NAMALWA (cell line): ENCODE measurements at places on chromosomes 4 and X.

DNA sequence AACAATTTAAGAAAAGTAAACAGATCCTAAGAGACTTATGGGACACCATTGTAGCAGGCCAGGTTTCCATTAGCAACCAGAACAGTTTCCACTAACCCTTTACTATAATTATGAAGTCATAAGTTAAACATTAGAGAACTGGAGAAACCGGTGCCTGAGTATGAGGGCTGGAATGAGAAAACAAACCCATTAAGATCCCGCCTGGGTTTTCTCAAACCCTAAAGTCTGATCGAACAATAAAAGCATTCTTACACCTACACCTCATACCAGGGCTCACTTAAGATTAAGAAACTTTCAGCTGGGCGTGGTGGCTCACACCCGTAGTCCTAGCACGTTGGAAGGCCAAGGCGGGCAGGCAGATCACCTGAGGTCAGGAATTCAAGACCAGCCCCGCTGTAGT, 13.7 kb upstream of the DHX15 start:
- no peak for DNase-seq

DNA sequence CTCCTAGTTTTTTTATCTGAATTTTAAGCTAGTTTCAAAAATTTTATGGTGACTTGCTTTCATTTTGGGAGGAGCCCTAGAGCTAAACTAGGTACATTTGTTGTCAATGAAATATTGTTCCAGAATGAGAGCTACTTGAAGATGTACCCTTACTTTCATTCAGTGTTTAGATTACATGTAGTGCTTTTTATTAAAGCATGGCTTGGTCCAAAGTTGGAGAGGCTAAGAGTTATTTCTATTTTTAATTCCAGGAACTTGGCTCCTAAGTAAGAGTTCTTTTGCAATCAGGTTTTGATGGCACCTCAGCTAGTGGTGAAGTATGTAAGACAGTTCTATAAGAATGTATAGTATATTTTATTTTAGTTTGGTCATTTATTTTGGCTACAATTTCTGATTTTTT, 165.5 kb downstream of the PRR32 start:
- DNase-seq, result no peak

GRCh38 chrX:20796450-20796849, 529.7 kb upstream of the RPS6KA3 start:
- no peak for DNase-seq

- no peak for DNase-seq
These were observed 104.3 kb upstream of the RAPGEF2 start for GRCh38 chr4:158998624-158999023.

- DNase-seq, result no peak
These were observed 1833.0 kb upstream of the PCDH10 start for GRCh38 chr4:131316086-131316485.

GRCh38 chr4:158050942-158051341, 121.9 kb downstream of the GASK1B start:
- no peak for DNase-seq

DNA sequence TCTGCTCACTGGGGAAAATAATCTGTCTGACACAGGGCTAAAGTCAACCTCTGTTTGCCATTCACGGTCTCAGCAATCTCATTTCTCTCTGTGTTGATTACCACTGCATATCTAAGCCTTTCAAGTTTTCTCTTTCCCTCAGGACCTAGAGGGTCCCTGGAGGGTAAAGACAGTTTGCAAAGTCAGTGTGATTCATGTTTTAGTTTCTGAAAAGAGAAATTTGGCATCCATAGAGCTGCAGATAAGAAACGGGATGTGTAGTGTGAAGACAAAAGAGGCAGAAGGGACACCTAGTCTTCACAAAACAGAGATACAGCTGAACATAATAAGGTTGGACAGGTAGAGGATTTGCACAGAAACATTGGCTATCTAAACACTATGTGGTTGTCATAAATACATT, 34.5 kb upstream of the KDR start:
- no peak for DNase-seq

GRCh38 chr4:126241634-126242033, 926.9 kb downstream of the FAT4 start:
- DNase-seq, result no peak

DNA sequence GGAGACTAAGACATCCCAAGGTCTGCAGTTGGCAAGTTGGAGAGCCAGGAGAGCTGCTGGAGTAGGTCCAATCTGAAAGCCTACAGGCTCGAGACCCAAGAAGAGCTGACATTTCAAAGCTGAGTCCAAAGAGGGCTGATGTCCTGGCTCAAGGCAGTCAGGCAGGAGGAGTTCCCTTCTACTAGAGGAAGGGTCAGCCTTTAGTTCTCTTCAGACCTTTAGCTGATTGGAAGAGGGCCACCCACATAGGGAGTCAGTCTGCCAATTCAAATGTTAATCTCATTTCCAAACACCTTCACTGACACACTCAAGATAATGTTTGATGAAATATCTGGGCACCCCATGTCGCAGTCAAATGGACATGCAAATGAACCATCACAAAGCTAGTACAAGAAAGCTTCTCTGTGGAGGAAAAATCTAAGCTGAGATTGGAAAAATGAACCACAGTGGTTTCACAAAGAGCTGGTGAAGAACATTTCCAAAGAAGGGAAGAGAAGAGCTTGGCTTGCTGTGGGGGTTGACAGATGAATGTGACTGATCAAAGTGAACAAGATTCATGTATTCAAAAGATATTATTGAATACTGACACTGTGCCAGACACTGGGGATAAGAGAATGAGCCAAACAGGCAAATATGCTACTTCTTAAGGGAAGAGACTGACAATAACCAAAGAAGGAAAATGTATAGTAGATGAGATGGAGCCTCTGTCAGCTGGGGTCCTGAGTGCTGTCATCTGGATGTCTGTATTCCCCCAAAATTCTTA, 61.2 kb downstream of the STK32B start:
- no peak for DNase-seq

DNA sequence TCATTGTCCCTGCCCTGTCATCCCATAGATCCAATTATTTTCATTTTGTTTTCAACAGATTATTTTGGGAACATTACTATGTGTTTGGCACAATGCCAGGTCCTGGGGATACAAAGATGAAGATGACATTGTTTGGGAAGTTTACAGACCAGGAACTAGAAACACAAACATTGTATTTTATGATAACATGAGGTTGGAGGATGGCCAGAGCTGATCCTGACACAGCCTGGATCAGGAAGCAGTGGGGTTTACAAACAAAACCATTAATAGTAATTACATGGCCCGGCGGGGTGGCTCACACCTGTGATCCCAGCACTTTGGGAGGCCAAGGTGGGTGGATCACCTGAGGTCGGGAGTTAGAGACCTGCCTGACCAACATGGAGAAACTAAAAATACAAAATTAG, 29.9 kb downstream of the CLRN2 start:
- no peak for DNase-seq

- DNase-seq, result no peak
These were observed 2.3 kb upstream of the HTATSF1 start for GRCh38 chrX:136495043-136495442.

DNA sequence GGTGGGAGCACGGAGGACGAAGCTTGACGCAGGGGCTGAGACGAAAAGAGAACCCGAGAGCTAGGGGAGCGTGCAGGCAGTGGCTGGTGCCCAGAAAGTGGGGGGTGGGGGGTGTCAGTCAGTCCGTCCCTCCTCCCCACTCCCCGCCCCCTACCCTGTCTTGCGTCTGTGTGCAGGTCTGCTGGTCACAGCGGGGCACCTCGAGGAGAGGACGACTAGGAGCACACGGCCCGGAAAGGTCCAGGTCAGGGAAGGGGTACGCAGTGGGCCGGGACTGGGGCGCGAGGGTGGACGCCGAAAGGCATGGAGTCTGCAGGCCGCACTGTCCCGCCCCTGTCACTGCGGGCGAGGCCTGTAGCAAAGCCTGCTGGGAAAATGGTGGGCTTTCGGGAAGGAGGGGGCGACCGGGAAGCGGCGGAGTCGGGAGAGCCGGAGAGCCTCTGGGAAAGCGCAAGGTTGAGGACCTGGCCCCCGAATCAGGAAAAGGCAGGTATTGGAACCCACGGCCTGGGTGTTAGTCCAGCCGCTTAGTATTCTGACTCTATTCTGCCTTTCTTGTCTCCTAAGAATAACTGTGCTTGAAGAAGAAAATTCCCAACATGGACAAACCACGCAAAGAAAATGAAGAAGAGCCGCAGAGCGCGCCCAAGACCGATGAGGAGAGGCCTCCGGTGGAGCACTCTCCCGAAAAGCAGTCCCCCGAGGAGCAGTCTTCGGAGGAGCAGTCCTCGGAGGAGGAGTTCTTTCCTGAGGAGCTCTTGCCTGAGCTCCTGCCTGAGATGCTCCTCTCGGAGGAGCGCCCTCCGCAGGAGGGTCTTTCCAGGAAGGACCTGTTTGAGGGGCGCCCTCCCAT, 769 bp downstream of the TCEAL1 start:
- no peak for DNase-seq

- DNase-seq, result no peak
These were observed 1.9 kb downstream of the PHOX2B start for GRCh38 chr4:41746440-41747229.

GRCh38 chrX:19615361-19615910, 100.1 kb upstream of the MAP3K15 start:
- DNase-seq, result no peak
